ENCODE measurements at places on chromosomes 7 and 10.

GRCh38 chr10:77308084-77308732, 329.4 kb downstream of the KCNMA1 start:
- peaks cover 62% of the 10 kb centered on the region for H3K4me1 ChIP-seq
- H3K36me3 ChIP-seq: no peaks in the 10 kb centered on the region
- H3K27me3 ChIP-seq: no peaks in the 10 kb centered on the region
- no peak for DNase-seq

DNA sequence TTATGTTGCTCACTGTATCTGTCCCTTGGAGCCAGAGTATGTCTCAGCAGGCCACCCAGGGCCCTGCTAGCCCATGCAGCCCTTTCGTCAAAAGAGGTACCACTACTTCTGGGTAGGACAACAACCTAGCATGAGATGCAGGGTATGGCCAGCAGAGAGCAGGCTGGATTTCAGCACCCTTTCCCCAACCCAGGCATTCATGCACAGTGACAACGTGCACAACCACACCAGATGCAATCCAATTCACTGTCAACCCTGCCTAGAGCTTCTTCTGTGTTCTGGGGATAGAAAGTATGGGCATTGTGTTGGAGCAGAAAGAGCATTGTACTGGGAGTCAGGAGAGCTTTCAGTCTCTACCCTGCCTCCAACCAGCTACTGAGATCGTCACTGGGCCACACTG, 37.9 kb downstream of the JAZF1 start:
- DNase-seq: no peak
- H3K27me3 ChIP-seq: no peaks in the 10 kb centered on the region
- no peak overlapping the region for H3K4me3 ChIP-seq
- no peak overlapping the region for H3K27ac ChIP-seq

DNA sequence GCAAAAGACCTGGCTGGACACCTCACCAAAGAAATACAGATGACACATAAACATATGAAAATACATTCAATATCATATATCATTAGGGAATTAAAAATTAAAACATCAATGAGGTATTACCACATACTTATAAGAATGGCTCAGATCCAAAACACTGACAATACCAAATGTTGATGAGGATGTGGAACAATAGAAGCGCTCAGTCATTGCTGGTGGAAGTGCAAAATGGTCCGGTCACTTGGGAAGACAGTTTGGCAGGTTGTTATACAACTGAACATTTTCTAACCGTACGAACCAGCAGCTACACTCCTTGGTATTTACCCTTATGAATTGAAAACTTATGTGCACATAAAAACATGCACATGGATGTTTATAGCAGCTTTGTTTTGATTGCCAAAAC, 38.5 kb downstream of the ZMYND11 start:
- H3K27ac ChIP-seq: no peak overlapping the region
- no peaks in the 10 kb centered on the region for H3K36me3 ChIP-seq
- H3K4me1 ChIP-seq: peaks cover 4% of the 10 kb centered on the region
- no peak overlapping the region for H3K4me3 ChIP-seq
- no peaks in the 10 kb centered on the region for H3K27me3 ChIP-seq

DNA sequence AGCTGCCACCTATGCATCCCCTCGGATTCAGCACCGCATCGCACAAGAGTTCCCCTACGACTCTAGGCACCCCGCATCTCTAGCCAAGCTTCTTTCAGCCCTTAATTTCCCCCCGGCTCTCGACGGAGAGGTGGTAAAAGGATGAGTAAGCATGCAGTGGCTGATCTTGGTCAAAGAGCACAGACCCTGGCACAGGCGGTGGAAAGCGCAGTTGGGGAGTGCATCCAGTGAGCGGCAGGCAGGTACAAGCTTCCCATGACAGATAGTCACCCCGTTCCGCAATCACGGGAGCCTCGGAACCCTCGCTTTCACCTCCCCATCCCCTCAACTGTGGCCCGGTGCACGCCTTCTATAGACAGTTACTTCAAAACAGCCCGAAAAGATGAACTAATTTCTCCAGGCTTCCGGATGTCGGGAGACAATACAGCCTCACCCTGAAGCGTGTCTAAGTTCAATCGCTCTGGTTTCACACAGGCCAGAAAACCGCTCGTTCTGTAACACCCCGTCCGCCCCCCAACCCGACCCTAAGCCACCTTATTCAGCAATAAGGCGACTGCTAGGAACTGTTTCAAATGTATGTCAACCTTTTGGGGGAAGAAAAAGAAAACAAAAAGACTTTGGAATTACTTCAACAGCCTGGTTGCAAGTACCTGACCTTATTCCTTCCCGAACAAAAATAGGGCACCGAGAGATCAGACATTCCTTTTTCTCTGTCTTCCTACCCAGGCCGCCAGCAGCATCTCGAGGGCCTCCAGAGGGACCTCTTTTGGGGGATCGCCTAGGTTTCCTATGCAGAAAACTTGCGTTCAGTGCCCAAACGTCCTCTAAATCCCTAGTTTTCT, 1.4 kb downstream of the RHEB start:
- H3K27me3 ChIP-seq: no peaks in the 10 kb centered on the region
- peak overlapping the region; percentile 97 for H3K27ac ChIP-seq
- no peaks in the 10 kb centered on the region for H3K36me3 ChIP-seq
- peaks cover 25% of the 10 kb centered on the region for H3K4me1 ChIP-seq

- no peak for DNase-seq
- no peak overlapping the region for H3K4me3 ChIP-seq
These were observed 9.5 kb upstream of the REPIN1 start for GRCh38 chr7:150358988-150359621.

- no peak overlapping the region for H3K4me3 ChIP-seq
- H3K4me1 ChIP-seq: no peaks in the 10 kb centered on the region
- DNase-seq: no peak
These were observed 68.4 kb downstream of the RALA start for GRCh38 chr7:39691821-39692220.

DNA sequence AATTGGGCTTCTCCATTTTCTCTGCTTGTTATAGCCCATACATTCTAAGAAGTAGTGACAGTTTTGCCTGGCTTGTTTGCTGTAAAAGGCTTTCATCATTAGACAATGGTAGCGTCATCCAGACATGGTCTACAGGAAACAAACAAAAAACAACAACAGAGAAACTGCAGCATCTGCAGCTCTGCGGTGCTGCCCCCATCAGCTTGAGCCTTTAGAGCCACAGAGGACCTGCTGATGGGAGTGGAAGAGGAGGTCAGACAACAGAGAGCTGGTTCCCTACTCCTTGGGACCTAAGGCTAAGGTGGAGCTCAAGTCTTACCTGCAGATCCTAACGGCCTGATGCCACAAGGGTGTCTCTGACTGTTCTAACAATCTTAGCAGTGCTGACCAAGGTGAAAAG, 3.1 kb downstream of the INA start:
- DNase-seq: no peak
- H3K4me1 ChIP-seq: peaks cover 9% of the 10 kb centered on the region
- H3K27ac ChIP-seq: no peak overlapping the region
- peaks cover 5% of the 10 kb centered on the region for H3K27me3 ChIP-seq
- no peaks in the 10 kb centered on the region for H3K36me3 ChIP-seq

GRCh38 chr7:87336136-87336535, 9.3 kb upstream of the CROT start:
- no peaks in the 10 kb centered on the region for H3K4me1 ChIP-seq
- H3K27ac ChIP-seq: no peak overlapping the region
- DNase-seq: no peak
- H3K27me3 ChIP-seq: no peaks in the 10 kb centered on the region

DNA sequence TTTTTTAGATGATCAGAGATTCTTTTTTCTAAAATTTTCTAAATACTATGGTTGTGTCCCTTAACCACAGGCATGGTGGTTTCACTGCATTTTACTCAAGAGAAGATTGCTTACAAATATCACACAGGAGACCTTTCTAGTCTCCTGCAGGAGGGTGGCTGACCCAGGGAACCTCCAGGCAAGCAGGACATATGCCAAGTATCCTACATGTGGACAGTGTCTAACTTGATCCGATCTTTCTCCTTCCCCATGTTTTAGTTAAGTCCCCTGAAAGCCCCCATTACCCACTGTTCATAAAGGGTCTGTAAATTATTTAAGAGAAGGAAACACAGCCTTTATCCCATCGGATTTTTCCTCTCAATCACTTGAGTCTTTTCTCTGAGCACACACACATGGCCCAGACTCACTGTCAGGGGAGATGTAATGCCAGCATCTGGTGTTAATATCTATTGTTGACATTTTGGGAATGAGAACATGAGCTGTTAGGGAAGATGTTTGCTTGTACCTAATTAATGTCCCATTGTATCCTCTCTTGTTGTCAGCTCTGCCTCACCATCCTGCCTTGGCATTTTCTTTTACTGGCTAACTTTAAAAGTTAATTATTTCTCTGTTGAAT, 755.2 kb downstream of the AUTS2 start:
- no peak overlapping the region for H3K27ac ChIP-seq
- H3K36me3 ChIP-seq: no peaks in the 10 kb centered on the region
- no peak for DNase-seq
- H3K27me3 ChIP-seq: no peaks in the 10 kb centered on the region

DNA sequence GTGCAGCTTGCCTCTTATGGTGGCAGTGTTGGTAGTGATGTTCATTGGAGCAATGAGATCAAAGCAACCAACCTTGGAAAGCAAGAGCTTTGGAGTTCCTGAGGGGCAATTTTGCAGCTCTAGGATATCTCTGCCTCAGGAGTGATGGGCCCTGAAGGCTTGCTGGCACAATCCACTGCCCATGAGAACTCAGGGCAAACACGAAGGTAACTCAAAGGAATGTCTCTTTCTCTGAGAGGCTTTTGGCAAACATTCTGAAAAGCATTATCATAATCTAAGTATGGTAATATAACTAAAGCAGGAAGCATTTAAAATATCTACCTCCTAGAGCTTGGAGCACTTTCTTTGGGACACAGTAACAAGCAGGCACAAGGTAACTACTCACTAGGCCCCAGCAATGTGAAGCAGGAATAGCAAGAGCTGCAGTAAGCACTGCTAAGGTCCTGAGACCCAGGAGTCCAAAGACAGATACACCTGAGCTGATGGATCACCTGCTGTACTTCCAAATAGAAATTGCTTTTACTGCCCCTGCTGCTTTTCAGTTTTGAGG, 103.1 kb downstream of the NRF1 start:
- no peaks in the 10 kb centered on the region for H3K4me1 ChIP-seq
- no peak overlapping the region for H3K4me3 ChIP-seq
- no peaks in the 10 kb centered on the region for H3K27me3 ChIP-seq
- no peak for DNase-seq
- H3K27ac ChIP-seq: no peak overlapping the region

- H3K27me3 ChIP-seq: no peaks in the 10 kb centered on the region
- H3K27ac ChIP-seq: no peak overlapping the region
- no peak for DNase-seq
- no peaks in the 10 kb centered on the region for H3K4me1 ChIP-seq
These were observed 1.7 kb upstream of the CTNNA3 start for GRCh38 chr10:67697724-67698131.

GRCh38 chr10:12013926-12014325, 28.7 kb downstream of the UPF2 start:
- no peak for DNase-seq
- H3K27ac ChIP-seq: no peak overlapping the region
- no peaks in the 10 kb centered on the region for H3K4me1 ChIP-seq
- H3K36me3 ChIP-seq: peaks cover 17% of the 10 kb centered on the region
- H3K27me3 ChIP-seq: no peaks in the 10 kb centered on the region

DNA sequence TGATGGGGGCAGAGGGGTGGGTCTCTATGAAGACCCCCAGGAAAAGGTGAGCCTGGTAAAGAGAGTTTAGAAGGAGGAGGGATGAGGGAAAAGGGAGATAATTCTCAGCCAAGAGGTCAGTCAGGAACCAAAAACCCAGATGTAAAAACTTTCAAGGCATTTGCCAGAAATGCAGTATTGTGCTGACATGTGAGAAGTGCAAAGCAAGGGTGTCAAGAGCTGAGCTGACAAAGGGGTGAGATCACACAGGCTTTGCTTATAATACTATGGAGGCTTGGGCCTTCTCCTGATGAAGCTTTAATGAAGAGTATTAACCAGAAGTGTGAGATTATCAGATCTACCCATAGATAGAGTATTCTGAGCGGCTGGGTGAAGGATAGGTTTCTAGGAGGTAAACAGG, 22.3 kb upstream of the IFRD1 start:
- H3K27me3 ChIP-seq: no peaks in the 10 kb centered on the region
- DNase-seq: no peak
- no peak overlapping the region for H3K4me3 ChIP-seq
- no peaks in the 10 kb centered on the region for H3K36me3 ChIP-seq
- no peak overlapping the region for H3K27ac ChIP-seq

DNA sequence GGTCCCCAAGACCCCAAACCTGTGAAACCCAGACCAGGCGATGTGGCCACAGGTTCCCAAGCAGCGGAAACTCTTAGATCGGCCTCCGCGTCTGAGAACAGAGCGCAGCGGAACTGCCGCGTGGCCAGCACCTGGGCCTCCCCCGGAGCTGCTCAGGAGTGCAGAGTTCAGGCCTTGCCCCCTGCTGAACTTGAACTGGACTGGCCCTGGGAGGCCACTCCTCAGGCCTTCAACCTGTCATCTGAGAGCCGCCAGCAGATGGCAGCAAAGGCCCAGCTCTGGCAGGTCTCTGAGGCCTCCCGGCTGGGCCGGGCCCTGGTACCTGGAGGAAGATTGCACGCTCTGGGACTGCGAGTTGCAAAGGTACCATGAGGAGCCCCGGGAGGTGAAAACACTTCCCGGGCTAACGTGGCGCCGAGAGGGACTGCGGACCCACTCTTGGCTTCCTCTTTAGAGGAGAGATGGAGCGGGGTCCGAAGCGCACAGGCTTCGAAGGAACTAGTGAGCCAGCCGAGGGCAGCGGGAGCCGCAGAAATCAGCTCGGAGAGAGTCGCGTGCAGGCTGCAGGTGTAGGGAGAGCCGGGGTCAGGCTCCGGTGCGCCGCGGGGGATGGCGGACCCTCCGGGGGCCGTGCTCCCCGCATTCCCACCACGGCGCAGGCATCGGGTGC, 89.2 kb downstream of the PAXIP1 start:
- H3K36me3 ChIP-seq: no peaks in the 10 kb centered on the region
- peak overlapping the region; percentile 71 for H3K4me3 ChIP-seq
- no peaks in the 10 kb centered on the region for H3K27me3 ChIP-seq
- DNase-seq: peak; percentile 31

- no peaks in the 10 kb centered on the region for H3K4me1 ChIP-seq
- H3K36me3 ChIP-seq: no peaks in the 10 kb centered on the region
- DNase-seq: no peak
- no peak overlapping the region for H3K27ac ChIP-seq
- no peaks in the 10 kb centered on the region for H3K27me3 ChIP-seq
- H3K4me3 ChIP-seq: no peak overlapping the region
These were observed 262.8 kb downstream of the BBS9 start for GRCh38 chr7:33392148-33392547.

DNA sequence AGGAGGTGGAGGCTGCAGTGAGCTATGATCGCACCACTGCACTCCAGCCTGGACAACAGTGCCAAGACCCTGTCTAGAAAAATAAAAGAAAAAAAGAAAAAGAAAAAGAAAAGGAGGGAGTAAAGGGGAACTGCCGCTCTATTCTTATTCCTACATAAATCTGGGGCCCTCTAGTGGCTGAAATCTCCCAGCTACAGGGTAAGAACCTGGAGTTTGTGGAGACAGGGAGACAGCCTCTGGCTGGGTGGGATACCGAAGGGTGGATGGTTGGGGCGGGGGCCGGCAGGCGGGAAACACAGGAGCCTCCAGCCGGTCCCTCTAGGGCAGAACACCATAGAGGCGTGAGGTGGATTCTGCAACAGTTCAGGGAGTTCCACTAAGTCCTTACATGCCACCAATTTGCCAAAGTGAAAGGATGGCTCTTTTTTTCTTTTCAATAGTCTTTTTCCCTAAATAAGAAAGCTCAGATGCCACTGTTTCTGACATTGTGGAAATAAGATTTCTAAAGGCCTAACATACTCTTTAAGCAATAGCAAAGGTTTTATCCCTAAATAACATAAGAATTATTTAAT, 117.3 kb downstream of the SVIL start:
- no peaks in the 10 kb centered on the region for H3K27me3 ChIP-seq
- DNase-seq: no peak
- peak overlapping the region; percentile 64 for H3K27ac ChIP-seq
- peaks cover 24% of the 10 kb centered on the region for H3K36me3 ChIP-seq

Data from thoracic aorta (tissue), 2 donors.